ENCODE measurements at places on chromosomes 7 and 10.

DNA sequence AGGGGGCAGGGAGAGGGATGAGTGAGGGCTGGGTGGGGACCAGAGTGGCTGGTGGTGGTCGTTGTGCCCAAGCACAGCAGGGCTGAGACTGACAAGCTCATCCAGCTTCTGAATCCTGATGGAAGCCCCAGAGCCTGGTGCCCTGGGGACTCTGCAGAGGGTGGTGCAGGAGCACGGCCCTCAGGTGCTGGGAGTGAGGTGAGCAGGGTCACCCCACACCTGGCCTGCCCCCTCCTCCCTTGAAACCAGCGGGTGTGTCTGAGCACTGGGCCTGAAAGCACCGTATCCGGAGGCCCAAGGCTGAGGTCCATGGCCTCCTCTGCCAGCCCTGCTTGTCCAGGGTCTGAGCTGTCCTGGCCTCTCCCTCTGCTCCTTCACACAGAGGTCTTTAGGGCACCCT lies 218.2 kb downstream of the ZNF248 start:
- no peak for DNase-seq

DNA sequence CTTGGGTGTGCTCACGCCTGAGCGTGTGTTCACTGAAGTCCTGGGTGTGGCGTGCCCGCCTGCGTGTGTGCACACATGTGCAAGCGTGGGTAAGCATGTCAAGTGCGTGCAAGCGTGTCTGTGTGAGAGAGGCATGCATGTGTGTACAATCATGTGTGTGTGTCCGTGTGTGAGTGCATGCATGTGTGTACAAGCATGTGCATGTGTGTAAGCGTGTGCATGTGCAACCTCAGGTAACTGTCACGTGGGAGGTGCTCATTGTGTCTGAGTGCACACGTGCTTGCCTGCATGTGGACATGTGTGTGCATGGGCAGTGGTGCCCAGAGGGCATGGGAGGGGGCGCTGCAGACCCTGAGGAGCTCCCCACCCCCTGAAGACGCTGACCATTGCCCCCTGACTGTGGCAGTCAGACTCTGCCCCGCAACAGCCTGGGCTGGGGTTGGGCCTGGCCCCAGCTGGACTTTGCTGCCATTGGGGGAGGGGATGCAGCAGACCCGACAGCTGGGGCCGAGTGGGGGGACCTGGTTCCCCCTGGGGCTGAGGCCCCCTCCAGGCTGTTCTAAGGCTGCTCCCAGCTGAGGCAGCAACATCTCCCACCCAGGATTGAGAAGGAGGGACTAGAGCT lies 88.1 kb downstream of the UNCX start:
- no peak for DNase-seq

DNA sequence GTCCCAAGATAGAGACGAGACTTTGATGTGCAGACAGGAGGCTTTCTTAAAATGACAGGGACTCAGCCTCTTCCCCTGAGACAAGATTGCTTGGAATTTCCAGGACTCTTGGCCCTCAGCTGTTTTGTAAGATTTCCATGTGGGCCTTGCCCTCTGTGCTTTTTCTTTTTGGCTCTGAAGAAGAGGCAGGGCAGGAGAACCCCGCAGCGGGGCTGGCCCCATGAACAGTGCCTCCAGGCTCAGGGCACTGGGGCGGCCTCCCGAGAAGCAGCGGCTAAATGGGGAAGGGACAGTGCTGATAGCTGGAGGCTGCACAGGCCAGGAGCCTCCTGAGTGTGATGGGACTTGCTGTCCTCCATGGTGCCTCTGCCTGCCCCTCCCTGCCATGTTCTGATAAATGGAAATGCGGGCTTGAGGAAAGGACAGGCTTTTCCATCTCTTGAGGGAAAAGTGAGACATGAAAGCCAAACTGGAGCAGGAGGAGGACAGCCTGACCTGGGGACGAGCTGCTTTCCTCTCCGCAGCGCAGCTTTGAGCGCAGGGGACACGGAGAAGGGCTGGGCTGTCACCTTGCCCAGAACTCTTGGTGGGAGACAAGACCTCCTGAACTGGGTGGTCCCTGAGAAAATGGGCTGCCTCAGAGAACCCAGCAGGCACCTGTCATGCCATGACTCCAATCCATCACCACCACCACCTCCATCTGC lies 12.1 kb downstream of the SAP25 start:
- DNase-seq: no peak

DNA sequence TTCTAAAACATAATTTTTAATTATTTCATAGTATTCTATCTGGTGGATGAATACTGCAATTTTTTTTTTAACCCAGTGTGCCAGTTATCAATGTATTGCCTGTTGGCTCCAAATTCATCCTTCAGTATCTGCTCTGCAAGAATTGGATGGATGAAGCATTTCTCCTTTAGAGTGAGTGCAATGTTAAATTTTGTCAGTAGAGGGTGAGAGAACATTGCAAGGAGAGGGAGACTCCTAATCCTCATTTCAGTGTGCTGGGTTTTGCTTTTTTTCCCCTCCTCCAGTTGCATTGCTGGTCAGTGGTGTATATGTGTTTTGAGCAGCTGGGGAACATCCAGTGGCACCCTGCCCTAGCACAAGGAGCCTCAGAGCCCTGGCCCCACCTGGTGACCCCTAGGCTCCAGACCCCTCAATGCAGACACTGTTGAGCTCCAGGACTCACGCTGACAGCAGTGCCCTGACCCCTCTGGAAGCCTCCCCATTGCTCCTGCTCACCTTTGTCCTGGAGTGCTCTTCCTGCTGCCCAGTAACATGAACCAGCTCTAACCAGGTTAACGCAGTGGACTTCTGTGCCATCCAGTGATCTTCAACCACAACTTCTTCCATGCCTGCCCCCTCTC lies 199.4 kb downstream of the USP6NL start:
- no peak for DNase-seq

DNA sequence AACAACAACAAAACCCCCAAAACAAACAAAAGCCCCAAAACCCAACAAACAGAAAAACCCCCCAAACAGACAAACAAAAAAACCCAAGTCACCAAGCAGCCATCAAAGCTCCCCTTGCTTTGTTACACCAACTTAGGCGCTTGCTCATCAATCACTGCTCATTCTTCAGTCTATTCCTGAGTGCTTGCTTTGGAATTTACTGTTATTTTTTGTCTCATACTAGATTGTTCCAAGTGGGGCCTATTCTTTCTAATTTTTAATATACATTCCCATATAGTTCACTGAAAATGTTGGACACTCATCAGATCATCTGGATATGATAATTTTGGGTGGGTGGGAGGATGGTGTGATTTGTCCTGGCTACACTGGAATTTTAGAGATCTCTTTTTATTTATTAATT lies 126.0 kb upstream of the JCAD start:
- no peak for DNase-seq

DNA sequence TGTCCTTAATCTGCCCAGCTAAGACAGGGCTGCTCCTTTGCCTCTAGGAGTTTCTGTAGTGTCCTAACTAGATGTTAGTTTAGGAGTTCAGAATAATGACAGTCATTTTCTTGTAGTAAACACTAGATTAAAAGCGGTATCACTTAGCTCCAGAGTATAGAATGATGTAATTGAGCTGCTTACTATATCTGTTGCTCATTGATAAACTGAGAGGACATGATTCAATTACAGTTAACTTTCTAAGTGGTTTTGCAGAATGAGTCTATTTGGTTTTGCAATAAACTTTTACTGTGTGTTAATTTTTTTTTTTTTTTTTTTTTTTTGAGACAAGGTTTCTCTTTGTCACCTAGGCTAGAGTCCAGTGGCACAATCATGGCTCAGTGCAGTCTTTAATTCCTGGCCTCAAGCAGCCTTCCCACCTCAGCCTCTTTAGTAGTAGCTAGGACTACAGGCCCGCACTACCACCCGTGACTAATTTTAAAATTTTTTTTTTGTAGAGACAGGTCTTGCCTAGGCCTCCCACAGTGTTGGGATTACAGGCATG lies 1.8 kb downstream of the STMP1 start:
- no peak for DNase-seq

GRCh38 chr10:22246680-22247391 lies 29.0 kb upstream of the EBLN1 start:
- no peak for DNase-seq

DNA sequence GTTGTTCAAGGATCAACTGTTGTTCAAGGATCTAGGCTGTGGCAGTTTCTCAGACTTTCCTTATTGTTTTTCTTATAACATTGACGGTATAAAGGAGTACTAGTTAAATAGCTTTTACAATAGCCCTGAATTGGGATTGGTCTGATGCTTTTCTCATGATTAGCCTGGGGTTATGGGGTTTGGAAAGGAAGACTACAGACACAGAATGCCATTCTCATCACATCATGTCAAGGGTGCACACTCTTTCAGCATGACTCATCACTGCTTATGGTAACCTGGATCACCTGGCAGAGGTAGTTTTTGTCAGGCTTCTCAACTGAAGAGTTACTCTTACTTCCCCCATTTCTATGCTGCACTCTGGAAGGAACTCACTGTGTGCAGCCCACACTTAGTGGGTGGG lies 194.2 kb upstream of the NPSR1 start:
- no peak for DNase-seq

- no peak for DNase-seq
These were observed 114.7 kb upstream of the AHR start for GRCh38 chr7:17183630-17184328.

- no peak for DNase-seq
These were observed 276.2 kb downstream of the FGFR2 start for GRCh38 chr10:121322046-121322445.

- DNase-seq: no peak
These were observed 105.9 kb upstream of the CAV2 start for GRCh38 chr7:116393654-116394053.

DNA sequence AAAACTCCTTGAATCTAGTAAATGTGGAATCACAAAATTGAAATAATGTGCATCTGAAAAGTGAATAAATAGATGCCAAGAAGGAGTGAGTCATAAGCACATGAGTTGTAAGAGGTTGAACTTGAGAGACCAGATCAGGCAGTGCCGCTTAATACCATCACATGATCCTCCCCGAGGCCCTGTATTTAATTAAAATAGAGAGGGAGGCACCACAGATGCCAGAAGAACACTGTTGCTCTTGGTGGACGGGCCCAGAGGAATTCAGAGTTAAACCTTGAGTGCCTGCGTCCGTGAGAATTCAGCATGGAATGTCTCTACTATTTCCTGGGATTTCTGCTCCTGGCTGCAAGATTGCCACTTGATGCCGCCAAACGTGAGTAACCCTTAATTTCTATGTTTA lies at the start of gene GPNMB:
GPNMB (plus strand) TSS at position 221 of the 400 bp plus-strand sequence; CDS start at position 304, 83 bp downstream.
- DNase-seq: no peak

GRCh38 chr7:131011976-131012375 lies 278.0 kb upstream of the KLF14 start:
- no peak for DNase-seq

- DNase-seq: no peak
These were observed 216.8 kb downstream of the THSD7A start for GRCh38 chr7:11615174-11615573.

DNA sequence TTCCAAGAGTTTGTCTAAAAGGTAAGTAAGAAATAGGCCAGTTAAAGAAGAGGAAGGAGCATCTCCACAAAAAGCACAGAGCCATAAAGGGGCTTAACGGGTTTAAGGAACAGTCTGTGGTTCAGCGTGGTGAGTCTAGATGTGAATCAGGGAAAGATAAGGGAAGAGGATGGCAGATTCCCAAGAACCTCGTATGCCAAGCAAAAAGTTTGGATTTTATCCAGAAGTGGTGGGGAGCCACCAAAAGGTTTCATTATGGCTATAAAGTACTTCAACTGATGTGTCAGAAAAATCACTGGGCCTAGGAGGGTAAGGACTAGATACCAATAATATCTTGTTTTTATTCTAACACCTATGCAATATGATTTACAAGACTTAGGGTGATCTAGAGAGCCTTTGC lies 161.9 kb upstream of the PTER start:
- no peak for DNase-seq

GRCh38 chr10:81708929-81709328 lies 166.1 kb upstream of the NRG3 start:
- DNase-seq: no peak

DNA sequence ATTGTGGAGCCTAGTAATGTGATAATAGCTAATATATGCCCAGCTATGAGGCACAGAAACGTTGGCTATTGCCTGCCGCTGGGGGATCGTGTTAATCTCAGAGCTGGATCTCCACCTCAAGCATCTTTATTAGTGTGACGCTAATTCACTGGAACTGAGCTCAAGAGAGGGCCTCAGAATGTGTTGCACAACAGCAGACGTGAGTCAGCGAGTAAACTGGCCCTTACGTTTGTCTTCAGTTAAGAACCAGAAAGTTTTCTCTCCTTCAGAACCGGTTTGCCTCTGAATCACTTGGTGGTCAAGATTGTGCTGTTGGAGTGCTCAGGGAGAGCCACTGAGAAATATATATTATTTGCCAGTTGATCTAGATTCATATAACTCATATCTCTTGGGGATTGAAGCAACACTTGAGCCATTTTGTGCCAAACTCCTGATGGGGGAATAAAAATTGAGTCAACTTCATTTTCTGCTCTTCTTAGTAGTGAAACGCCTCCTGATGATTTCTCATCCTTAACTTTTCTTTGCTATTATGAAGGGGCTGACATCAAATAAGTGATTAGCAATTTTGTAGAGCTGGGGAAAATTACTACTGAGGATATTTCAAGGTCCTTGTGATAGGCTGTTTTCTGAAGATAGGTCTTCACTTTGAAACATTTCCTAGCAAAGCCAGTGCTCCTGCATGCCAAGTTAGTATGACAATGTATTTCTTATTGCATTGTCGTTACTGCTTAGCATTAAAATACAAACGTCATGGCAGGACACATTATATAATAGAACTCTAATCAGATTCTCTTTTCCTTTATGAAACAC lies 22.3 kb downstream of the BZW2 start:
- no peak for DNase-seq

DNA sequence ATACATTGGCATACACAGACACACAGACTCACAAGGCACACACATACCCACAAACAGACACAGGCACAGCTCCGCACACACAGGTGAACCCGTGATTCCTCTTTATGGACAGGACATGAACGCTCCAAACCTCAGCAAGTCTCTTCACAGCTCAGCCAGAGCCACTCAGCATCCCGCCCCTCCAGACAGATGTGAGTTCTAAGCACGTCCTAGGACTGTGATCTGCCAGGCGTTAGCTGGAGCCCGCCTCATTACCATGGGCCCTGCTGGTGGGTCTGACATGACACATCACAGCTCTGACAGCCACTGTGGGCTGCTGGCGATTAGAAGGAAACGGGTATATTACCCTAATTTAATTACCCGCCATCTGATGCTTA lies 176.7 kb upstream of the PPP2R2D start:
- DNase-seq: no peak

DNA sequence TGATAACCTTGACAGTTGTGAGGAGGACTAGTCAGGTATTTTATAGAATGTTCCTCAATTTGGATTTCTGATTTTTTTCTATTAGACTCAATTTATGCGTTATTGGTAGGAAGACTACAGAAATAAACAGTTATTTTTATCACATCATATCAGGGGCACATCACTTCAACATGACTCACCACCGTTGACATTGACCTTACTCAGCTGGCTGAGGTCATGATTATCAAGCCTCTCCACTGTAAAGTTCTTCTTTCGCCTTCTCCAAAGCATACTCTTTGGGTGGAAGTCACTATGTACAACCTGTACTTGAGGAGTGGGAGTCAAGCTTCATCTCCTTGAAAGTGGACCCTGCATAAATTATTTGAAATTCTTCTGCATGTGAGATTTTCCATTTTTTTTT lies 194.3 kb upstream of the IGFBP3 start:
- no peak for DNase-seq

- DNase-seq: no peak
These were observed 44.3 kb downstream of the SMURF1 start for GRCh38 chr7:99099499-99100077.

All from NCI-H2107 (cell line).